ENCODE measurements at places on chromosomes 16 and 17. TPM values are rescaled to one million over a fixed set of nuclear protein-coding genes. Genes with fewer than 3 reads are reported as not detected.

CFAP97D1 gene
- total RNA-seq, result not detected

DNA sequence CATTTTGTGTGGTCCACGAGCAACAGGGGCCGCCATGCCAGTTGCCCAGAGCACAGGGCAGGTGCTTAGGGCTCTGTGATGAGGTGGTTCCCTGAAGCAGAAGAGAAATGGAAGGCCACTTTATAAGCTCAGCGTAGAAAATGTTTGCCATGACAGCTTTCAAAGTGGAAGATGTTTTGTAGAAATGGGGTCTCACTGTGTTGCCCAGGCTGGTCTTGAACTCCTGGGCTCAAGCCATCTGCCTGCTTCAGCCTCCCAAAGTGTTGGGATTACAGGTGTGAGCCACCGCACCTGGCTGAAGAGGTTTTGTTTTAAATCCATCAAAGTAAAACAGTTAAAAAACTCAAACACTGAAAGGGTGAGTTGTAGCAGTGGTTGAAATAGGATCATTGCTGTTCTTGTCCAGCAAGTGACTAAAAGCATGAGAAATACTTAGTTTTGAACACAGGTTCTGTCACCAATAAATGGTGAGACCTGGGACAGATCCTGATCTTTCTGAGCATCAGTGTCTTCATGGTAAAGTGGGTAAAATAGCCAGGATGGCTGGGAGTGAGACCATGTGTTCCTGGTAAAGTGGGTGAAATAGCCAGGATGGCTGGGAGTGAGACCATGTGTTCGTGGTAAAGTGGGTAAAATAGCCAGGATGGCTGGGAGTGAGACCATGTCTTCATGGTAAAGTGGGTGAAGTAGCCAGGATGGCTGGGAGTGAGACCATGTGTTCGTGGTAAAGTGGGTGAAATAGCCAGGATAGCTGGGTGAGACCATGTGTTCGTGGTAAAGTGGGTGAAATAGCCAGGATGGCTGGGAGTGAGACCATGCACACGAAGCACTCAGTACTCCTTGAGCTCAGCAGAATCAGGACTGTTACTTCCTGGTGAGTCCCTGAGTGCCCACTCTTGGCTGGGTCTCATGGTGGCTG is 46.0 kb downstream of the BANP start:
- DNase-seq, result no peak

DNA sequence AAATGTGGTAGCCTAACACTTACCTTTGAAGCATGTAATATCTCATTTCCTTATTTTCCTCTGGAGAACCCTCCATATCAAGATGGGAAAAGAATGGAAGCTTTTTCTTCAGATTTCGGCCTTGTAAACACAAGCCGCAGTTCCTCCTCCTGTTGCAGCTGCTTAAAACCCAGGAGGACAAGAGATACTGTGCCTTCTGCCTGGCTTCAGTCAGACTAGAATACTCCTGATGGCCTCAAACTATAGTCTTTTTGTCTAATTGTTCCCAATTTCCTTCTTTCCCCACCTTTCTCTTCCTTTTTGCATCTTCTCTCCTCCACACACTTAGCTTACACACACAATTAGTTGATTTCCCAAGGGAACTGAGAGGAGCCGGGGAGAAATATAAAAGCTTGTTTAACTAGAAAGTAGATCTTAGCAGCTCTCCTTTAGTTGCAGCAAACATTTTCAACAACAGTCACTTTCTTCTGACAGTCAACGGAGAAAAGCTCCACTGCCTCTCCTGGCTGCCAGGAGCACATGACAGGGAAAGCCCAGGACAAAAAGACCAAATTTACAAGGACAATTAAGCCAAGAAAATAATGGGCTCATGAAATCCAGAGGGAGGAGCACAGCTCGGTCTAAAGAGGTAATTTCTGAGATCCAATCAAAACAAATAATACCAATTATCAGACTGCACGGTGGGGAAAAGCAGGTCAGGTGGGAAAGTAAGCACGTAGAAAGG is 76.4 kb upstream of the C17orf78 start:
- DNase-seq, result no peak

HS3ST3A1 gene
- not detected for total RNA-seq

- DNase-seq, result no peak
Observed at GRCh38 chr16:54286366-54287130, at the start of gene IRX3. IRX3 (minus strand) TSS chr16:54286787; CDS start chr16:54286050, 737 bp downstream.

GRCh38 chr16:67170168-67170948 is at the start of gene NOL3:
NOL3 (plus strand) TSS chr16:67170538.
- peak; percentile 65 for DNase-seq
